Neuronal stem cell (in vitro differentiated cells): ENCODE measurements at places on chromosomes 7 and 10.

DNA sequence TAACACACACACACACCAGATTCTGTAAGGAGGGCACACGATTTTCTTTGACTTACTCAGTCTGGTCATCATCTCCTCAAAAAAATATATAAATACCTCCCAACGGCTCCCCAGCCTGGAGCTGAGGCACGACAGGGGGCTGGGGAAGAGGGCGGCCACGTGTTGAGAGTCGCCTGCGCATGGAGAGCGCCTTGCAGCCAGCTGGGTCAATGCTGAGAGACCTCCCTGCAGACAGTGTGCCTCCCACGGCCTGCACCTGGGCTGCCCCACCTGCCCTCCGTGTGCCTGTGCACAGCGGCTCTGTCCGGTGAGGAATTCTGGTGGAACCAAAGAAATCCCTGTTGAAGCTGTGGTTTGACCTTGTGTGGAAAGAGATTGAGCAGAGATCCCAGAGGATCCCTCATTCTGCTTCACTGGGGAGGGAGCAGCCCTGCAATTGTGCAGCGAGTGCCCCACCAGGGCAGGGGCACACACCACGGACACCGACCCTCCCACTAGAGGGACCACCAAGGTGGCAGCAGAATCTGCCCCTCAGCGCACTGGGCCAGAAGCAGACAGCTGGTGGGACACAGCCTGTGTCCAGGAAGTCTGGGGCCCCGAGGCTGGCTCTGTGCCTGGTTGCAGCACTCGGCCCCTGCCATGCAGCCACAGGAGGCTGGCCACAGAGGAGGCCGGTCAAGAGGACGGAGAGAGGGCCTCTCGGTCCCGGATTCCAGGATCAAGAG, 150.5 kb upstream of the PPP2R2D start:
- DNase-seq, result no peak

DNA sequence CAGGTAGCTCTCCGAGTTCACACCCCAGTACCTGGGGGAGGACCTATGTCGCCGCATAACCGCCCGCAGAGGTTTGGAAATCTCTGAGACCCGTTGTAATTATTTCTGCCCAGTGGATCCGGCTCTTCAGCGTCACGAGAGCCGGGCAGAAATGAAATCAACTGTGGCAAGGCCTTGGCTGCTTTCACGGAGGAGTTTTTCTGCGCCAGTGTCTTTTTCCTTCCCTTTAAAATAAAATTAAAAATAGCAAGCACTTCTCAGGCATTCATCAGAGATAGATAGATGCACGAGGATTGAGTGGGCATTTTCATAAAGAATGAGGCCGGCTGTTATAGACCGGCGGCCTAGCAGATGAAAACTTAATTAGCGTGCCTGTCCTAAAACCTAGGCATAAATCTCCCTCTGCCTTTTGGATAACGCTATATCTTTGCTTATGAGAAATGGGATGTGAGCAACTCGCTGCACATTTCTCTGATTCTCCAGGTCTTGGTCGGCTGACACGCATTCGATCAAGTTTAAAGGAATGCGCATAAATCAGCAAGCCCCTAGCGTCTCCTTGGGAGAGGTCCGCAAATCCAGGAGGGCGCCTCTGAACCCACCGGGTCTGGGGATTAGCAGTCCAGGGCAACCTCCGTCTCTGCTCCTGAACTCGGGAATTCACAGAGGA, 6.4 kb downstream of the HOXA13 start:
- DNase-seq, result no peak

DNA sequence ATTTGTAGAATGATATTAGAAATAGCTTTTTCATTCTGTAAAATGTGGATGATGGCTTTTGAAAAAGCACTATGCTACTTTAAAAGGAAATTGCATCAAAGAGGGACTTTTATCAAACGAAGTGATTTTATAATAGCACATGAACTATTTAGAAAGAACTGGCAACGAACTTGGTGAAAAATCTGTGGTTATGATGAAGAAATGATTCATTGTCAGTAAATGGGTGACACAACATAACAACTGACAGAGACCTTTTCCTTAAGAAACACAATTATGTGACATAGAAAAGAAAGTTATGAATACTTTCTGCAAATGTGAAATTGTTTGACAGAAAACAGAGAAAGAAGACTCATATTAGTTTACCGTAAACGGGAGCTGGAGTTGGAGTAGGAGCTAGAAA, 60.7 kb upstream of the LAMB4 start:
- DNase-seq, result no peak

DNA sequence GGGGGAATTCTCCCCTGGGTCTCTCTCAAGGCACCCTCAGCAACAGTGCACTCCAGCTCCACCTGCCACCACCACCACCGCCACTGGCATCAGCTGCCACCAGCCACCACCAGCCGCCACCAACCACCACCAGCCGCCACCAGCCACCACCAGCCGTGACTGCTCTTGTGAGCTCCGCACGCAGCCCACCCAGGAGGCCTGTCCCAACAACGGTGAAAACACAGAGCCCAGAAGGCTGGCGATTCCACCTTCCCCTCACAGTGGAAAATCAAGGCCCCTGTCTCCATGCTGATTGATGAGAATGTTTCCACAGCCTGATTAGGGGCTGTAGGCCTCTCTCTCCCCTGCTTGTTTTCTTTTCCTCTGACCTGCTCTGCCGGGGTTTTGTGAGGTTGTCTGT, 41.1 kb downstream of the COBL start:
- DNase-seq, result no peak

- no peak for DNase-seq
Measured at GRCh38 chr7:55087521-55087961, 68.7 kb downstream of the EGFR start.

GRCh38 chr10:128542659-128543058, 416.4 kb upstream of the MKI67 start:
- no peak for DNase-seq

DNA sequence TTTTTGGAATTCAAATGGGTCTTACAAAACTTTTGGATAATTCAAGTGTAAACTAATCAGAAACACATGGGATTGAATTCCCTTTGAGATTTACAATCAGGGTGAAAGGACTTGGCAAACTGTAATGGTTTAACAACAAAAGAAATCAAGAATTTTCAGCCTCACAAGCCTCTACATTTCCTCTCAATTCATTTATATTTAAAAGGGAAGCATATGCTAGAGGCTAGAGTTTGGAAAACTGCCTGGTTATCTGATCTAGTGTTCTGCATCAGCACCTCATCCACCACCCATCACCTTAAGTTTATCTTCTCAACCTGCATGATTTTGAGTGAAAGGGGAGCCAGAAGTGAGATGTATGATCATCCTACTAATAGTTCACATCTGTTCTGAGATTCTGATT, 120.7 kb downstream of the TES start:
- DNase-seq, result no peak

- no peak for DNase-seq
Measured at GRCh38 chr7:67817481-67817880, 820.8 kb downstream of the TYW1 start.

GRCh38 chr10:29375888-29376287, 87.0 kb downstream of the LYZL1 start:
- no peak for DNase-seq

DNA sequence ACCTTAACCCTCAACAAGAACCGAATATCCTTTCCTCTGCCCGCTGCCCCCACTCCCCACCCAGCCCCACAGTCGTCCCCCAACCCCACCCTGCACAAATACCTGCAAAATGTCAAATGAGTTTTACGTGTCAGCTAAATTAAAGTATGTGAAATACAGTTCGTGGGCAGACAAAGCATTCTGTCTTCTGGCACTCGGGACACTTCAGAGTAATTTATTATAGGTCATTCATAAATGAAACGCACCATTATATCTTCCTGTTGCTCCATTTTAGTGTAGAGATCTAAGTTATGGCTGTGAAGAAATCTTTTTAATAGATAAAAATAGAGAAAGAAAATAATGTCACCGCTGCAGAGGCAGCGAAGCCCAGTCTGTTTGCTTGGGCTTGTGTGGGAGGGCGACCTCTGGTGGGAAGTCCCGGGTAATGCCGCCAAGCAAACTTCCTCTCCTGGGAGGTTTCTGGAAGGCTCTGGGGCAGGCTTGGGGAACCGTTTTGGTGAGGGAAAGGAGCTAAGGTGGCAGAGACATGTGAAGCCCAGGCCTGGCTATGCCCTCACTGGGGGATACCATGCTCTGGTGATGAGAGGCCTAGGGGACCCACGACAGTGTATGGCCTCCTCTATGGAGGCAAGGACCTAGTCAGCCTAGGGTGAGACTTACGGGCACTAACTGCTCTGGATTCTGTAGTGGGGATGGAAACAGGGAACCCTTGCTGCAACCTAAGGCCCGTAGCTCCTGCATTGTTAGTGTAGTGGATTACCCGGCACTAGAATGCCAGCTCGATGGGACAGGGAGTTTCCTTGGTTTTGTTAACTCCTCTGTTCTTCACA, 604.9 kb downstream of the LRMDA start:
- no peak for DNase-seq

- no peak for DNase-seq
Measured at GRCh38 chr7:128940494-128941322, 3.0 kb downstream of the IRF5 start.

DNA sequence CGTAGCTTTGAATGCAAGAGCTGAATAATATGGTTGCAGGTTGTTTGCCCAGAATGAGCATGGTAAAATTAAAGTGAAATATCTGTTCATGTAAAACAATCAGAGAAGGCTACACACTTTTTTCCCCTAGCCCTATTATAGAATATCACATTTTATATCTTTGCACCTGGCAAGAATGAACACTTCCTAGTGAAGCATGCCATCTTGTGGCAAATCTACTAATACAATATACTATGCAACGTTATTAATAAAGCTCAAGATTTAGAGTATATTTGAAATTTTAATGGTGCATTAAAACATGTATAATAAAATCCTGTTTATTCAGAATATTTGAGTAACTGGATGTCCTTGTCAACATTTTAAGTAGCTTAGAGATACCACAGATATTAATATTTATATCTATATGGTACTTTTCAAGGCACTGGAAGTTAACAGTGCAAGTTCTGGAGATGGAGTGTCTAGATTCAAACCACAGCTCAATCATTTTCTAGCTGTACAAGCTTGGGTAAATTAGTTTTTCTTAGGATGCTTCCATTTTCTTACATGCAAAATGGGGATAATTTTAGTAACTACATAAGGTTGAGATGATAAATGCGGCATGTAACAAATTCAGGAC, 643.1 kb upstream of the SEMA3D start:
- no peak for DNase-seq

GRCh38 chr10:50291261-50291850, 40.0 kb upstream of the ASAH2 start:
- DNase-seq, result no peak

GRCh38 chr7:127486654-127487053, 94.1 kb upstream of the ZNF800 start:
- DNase-seq, result no peak

GRCh38 chr7:130886438-130887135, 152.6 kb upstream of the KLF14 start:
- no peak for DNase-seq

DNA sequence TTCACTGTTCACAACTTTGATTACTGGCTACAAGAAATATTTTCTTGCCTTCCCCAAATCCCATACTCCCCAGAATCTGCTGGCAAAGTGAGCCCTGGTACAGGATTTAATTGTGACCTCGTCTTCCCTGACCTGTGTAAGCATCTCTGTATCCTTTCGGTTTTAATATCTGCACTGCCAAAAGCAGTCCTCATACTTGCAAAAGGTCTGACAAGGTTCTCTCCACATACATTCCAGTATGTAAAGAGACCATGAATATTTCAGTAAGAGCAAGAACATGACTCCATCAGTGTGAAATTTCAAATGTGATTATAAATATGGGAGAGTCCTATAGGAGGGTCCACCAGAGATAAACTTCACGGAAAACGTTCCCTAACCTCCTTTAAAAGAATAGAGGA, 134.0 kb upstream of the TCF7L2 start:
- no peak for DNase-seq

- peak; percentile 14 for DNase-seq
Measured at GRCh38 chr10:8042721-8043568, 11.5 kb upstream of the GATA3 start.

GRCh38 chr10:60732198-60732806, 46.0 kb upstream of the CDK1 start:
- no peak for DNase-seq

GRCh38 chr7:138247568-138248333, 171.5 kb downstream of the AKR1D1 start:
- DNase-seq, result no peak

DNA sequence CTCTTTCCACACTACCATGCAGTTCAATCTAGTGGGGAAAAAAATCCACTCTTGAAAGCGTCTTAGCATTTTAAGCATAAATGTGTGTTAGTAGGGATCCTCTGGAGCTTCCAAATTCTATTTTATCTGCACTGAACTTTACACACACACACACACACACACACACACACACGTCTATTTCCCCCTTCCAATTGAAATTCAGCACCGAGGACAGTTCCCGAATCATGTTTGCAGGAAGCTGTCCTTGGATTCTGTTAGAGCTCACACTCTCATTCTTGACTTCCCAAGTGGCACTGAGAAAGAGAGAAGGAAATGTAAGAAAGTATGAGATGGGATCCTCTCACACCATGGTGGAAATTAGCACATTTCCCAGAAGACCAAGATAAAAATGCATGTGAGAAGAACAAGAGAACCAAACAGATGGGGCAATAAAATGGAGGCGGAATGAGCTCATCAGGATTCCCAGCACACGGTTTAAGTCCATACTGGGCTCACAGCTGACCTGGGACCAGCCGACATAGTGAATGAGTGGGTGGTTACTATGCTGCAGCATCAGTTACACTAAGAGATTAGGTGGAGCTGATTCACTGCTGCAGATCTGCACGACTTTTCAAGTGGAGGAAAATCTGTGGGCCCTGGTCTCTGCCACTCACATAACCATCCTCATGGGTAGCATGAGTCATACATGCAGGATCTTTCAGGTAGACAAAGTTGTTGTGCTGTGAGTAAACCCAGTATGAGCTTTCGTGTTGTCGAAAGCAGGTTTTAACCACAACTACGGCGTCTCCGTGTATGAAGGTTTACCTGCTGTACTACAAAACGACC, 3.3 kb upstream of the NPTX2 start:
- DNase-seq, result peak; percentile 84

GRCh38 chr10:69394020-69394419, 22.7 kb downstream of the TACR2 start:
- no peak for DNase-seq

DNA sequence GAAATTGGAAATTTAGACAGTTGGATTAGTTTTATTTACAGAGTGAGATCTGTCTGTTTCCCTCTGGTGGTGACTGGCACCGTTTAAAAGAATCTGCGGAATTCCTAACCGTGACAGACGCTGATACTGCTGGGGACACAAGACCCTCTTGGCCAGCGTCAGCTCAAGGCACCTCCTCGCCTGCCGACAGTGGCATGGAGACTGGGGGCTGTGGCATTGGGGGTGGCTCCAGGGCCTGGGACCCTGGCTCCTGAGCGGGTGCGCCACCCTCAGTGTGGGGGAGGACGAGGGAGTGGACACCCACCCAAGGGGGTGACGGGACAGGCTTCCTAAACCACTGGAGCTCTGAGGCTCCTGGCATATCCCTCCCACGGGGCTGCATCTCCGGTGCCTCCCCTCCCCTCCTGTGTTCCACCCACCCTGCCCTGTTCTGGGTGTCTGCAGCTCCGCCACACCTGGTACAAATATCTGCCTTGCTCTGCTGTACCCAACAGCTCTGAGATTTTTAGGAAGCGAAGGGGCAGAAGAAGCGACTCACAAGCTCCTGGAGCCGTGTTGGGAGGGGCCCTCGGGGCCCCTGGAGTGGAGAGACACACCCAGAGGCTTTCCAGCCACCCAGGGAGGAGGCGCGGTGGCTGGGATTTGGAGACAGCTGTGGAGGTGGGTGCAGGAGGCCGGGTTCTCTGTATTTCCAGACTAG, 178.7 kb downstream of the DNAJB6 start:
- no peak for DNase-seq
